ENCODE measurements at places on chromosomes 13 and 19.

GRCh38 chr13:109647053-109647452, 139.3 kb downstream of the IRS2 start:
- no peak for DNase-seq

GRCh38 chr19:49749055-49749716, 13.9 kb downstream of the TSKS start:
- no peak for DNase-seq

- no peak for DNase-seq
Measured at GRCh38 chr19:6744381-6745301, 5.2 kb downstream of the TRIP10 start.

DNA sequence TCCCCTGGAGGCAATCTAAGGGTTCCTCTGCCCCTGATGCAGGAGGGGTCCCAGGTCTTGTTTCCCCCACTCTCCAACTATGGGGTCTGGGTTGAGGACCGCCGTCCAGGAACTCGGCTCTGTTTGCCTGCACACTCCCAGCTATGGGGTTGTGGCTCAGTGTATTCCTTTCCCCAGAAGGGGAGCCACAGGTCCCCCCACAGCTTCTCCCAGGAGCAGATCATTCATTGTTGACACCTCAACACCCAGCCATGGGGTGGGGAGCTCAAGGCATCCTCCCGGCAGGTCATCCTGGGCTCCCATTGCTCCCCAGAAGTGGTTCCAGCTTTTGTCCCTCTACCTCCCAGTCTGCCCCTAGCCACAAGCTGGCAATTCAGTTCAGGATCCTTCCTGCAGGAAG, 975 bp downstream of the ZNF358 start:
- DNase-seq, result no peak

- no peak for DNase-seq
Measured at GRCh38 chr13:35791184-35791851, 314.8 kb upstream of the MAB21L1 start.
